ENCODE measurements at places on chromosomes 16 and 17.

GRCh38 chr16:78519896-78520295, 420.4 kb downstream of the WWOX start:
- no peak for DNase-seq

- no peak for DNase-seq
Observed at GRCh38 chr16:21646721-21647561, 5.5 kb downstream of the IGSF6 start.

DNA sequence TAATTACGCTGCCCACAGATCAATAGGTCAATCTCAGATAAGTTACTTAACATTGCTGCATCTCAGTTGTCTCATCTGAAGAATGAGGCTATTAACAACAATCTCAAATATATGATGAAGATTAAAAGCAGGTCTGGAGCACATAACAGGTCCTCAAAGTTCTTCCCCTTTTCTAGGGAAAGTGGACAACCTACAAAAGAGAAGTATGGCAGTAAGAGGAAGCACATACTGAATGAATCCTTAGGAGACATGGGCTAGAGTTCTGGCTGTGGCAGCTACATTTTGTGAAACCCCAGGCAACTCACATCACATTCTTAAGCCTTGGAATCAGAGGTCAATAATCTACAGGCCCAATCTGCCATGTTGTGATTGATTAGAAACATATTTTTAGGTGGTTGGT, 180.6 kb downstream of the PCTP start:
- no peak for DNase-seq

GRCh38 chr17:61476476-61477203, 24.4 kb downstream of the TBX4 start:
- DNase-seq = no peak

- no peak for DNase-seq
Observed at GRCh38 chr17:36930583-36930900, 6.7 kb upstream of the LHX1 start.

DNA sequence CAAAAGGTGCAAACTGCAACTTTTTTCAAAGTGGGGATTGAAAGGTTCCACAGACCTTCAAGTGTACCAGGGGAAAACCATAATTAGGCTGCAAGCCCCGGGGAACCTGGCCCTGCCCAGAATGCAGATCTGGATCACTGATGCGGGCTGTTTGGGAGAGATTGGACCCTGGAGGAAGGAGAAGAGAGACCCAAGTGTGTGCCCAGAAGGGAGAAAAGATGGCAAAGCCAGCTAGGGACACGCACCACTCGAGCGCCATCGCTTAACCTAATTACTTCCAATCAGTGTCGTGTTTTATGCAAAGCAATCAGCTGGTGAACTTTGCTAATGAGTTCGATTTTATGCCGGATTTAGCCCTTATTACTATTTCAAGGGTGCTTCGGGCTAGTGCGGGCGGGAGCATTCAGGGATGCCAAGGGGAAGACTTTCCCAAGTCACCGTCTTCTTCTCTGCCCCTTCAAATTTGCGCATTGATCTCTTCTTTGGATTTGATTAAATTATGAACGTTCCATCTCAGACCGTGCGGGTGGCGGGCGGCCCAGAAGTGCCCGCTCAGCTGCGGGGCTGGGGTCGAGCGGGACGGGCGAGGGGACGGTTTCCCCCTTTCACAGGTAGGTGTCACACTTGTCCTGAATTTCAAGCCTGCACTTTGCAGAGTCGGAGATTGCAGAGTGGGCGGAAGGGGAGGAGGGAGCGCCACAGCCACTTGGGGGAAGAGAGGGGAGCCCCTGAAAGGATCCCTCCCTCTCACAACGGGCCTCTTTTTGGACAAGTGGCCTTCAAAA, 4.0 kb downstream of the IRX5 start:
- DNase-seq = peak; percentile 11

GRCh38 chr17:80023481-80024205, 12.0 kb downstream of the TBC1D16 start:
- DNase-seq = no peak

- DNase-seq = no peak
Observed at GRCh38 chr17:2423271-2423670, 22.4 kb upstream of the MNT start.

- DNase-seq = no peak
Observed at GRCh38 chr16:22423716-22424115, 49.3 kb upstream of the CDR2 start.

DNA sequence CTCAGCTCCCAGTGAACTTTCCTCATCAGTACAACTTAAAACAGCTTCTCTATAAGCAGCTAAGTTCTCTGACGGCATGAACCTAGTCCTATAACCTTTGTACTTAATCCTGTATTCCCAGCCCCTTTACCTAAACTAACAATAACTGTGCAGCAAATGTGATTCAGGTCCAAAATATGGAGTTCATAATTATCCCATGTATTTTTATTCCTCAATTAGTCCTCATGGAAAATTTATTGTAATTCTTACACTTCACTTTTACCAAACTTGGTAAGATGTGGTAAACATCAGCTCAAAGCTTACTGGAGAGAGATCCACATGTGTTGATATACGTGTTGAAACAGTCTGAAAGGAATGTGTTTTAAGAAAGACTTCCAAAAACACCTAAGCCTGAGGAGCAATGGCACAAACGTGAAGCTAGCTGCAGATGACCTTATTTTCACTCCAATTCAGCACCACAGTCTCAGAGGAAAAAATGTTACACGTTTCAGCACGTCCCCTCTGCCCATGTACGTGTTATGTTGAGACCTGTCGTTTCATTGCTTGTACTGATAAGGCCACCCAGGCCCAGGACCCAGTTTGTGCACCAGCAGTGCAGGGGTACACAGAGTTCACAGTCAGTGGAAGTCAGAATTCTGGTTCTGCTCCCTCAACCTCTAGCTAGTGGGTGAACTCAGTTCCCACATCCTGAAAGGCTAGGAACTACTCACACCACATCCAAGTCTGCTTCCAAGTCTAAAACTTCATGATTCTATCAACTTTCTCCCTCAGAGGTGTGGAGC, 7.1 kb downstream of the USP31 start:
- DNase-seq = no peak

- no peak for DNase-seq
Observed at GRCh38 chr16:89482150-89482816, 8.1 kb downstream of the ANKRD11 start.

DNA sequence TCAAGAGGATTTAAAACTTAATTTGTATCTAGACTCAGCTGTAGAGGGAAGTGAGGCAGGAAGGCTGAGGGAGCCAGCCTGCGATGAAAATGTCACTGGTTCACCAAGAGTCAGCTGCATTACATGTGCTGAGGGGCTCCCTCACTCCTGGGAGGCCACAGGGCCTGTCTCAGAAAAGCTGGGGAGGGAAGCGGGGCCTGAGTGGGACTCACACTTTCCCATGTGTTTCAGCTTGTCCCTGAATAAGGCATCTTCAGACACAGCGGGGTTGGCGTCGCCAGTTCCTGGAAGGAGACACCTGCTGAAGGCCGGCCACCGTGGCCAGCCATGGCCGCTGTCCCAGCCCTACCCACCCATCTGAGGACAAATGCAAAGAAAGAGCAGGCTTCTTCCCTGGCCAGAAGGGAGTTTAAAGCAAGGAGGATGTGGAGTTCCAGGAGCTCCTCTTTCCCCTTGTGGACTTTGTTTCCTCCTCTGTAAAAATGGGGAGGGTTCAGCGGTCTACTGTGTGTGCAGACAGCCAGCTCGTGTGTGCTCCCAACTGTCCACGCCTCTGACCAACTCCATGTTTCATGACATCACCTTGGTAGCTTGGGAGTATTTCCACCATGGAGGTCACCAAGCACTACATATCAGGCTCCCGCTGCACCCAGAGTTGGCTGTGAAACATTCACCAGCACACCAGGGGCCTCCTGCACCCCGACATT, 19.2 kb upstream of the MRPS23 start:
- no peak for DNase-seq

DNA sequence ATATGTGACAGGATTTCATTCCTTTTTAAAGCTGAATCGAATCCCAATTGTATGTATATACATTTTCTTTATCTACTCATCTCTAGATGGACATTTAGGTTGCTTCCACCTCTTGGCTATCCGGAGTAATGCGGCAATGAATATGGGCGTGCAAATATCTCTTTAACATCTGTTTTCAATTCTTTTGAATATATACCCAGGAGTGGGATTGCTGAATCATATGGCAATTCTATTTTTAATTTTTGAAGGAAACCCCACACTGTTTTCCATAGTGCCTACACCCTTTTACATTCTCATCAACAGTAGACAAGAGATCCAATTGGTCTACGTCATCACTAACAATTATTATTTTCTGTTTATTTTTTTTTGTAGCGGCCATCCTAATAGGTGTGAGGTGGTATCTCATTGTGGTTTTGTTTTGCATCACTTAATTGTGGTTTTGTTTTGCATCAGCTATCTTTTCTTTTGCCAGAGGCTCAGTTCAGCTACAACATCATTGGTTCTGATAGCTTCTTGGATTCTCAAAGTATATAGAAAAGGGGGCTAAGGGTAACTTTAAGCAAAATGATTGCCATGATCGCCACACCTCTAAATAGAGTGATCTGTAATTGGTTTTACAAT, 25.6 kb upstream of the MAP2K6 start:
- DNase-seq = no peak

DNA sequence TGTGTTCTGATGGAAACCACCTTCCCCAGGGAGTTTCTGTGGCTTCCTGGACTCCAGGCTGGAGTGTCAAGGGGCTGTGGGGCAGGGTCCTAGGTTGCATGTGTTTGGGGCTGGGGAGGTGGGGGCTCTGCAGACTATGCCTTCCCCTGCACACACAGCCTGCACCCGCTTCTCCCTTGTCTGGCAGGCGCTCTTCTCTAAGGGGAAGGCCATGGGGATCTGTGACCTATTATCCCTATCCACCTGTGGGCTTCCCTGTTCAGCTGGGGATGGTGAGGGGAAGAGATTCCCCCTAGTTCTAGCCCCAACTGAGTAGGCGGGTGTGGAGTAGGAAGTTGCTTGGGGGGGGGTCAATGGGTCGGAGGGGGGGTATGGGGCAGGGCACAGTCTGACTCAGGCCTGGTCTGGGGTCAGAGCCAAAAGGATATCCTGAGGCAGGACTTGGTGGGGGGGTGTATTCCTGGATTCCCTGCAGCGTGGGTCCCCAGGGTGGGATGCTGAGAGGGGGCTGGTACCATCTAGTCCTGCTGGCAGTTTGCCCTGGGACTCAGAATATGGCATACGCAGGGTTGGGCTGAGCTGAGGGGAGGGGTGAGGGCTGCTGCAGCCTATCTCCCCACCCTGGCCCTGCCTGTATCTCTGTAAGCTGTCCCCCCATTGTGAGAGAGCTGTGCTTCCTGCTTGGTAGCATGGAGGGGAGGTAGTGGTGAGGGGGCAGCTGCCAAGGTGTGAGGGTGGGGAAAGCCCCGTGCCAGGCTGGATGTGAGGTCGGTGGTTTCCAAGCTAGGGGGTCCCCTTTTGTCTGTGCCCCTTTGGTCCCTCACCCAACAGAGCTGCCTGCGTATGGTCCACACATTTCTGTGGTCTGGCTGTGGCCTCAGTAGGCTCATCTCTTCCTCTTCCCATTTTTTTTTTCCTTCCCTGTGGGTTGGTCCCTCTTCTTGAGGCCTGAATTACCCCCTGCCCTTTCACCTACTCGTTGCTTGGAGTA, 14.7 kb downstream of the RARA start:
- peak; percentile 79 for DNase-seq

- no peak for DNase-seq
Observed at GRCh38 chr16:20401475-20402016, 3.0 kb downstream of the PDILT start.

- DNase-seq = no peak
Observed at GRCh38 chr17:61399131-61400065, at the start of gene TBX2. Gene TBX2, plus strand, starts transcription at chr17:61399843. Its CDS starts 334 bp downstream, at chr17:61400177.

GRCh38 chr16:49009204-49009603, 272.4 kb downstream of the CBLN1 start:
- DNase-seq = no peak

DNA sequence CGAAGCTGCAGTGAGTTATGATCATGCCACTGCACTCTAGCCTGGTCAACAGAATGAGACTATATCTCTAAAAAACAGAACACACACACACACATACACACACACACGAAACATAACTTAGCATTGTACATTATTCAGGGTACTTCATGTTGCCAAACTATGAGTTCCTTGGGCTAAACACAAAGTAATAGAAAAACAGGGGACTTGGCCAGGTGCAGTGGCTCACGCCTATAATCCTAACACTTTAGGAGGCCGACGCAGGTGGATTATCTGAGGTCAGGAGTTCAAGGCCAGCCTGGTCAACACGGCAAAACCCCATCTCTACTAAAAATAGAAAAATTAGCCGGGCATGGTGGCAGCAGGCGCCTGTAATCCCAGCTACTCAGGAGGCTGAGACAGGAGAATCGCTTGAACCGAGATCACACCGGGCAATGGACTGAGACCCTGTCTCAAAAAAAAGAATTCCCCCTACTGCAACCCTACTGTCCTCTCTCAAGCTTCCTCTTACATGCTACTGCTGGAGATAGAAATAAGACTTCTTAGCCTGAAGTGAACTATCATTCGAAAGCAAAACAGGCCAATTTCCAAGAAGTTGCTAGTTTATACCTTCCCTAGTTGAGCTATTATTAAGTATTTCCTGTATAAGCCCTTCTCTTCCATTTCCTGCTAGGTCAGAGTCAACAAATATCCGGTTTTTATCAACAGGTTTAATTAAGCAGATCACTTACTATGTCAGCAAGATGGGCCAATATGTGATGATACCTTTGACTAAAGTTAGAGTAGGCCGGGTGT, 7.2 kb downstream of the LSM12 start:
- DNase-seq = no peak

- DNase-seq = peak; percentile 0
Observed at GRCh38 chr17:18848501-18848900, 9.4 kb upstream of the PRPSAP2 start.

DNA sequence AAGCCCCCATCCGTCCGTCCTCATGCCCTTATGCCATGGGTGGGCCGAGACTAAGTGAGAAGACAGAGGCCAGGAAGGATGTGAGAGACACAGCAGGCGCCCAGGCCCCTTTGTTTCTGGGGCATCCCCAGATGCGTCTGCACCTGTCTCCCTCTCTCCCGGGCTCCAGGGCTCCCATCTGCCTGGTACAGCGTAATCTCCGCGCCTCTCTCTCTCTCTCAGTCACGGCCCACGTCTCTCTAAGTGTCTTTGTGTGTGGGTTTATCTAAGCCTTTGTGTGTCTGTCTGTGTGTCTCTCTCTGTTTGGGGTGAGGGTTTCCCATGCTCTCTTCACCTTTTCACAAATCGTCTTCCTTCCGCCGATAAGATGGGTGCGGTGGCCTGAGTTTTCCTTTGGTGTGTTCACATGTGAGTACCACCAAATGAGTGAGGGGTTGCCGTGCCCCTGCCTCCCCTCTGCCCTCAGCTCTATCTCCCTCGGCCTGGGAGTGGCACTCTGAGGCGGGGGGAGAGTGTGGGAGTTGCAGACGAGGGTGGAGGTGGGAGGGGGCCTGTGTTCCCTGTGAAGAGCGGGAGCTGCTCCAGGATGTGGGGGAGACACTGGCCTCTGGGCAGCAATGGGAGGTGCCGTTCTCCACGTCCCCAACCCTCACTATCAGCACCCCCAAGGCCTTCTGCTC, 25.8 kb upstream of the ABCC3 start:
- DNase-seq = no peak

Data from endothelial cell of umbilical vein (primary cell).